ENCODE measurements at places on chromosomes 7 and 10. TPM values are rescaled to one million over a fixed set of nuclear protein-coding genes. Genes with fewer than 3 reads are reported as not detected.
A peak's percentile ranks its signal among the peaks of the same experiment; 100 is the strongest.

TMEM213 gene
- total RNA-seq, result not detected

NXPH1 gene
- total RNA-seq, result not detected

MMP21 gene
- not detected for total RNA-seq

CRHR2 gene
- total RNA-seq, result not detected

ZKSCAN1 gene
- 32.3 TPM for total RNA-seq

BAMBI gene
- 1.1 TPM for total RNA-seq

TMEM196 gene
- total RNA-seq, result not detected

ANK3 gene
- total RNA-seq, result 41.1 TPM

SLC12A9 gene
- 31.7 TPM for total RNA-seq

VSTM4 gene
- 0.19 TPM for total RNA-seq

DNA sequence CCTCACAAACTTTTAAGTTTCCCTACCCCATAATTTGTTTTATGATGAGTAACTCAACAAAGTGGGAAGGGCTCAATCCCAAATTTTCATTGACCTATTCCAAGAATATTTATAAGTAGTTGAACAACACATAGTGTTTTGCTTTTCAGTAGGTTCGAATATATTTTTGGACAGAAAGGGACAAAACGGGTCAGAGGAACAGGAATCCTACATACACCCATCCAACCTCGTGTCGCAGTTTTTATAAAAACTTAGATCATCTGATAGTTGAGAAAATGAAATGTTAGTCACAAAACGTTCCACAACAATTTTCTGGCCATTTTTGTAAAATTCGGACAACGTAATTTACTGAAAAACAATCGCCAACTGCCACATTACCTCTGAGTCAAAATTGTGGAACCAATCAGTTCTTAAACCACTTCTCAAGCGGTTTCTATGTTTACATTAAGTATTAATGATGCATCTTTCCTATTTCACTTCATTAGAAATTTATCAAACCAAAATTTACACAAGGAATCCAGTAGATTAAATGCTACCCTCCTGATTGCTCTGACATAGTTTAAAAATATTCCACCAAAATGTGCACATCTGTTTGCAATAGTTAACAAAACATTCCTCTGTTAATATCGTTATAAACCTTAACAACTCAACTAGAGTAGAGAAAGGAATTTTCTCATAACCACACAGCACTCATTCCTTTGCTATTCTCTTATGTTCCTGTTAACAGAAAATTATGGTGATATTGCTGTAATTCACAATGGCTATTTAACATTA lies 6.3 kb downstream of the WNT16 start:
- DNase-seq, result no peak

DNA sequence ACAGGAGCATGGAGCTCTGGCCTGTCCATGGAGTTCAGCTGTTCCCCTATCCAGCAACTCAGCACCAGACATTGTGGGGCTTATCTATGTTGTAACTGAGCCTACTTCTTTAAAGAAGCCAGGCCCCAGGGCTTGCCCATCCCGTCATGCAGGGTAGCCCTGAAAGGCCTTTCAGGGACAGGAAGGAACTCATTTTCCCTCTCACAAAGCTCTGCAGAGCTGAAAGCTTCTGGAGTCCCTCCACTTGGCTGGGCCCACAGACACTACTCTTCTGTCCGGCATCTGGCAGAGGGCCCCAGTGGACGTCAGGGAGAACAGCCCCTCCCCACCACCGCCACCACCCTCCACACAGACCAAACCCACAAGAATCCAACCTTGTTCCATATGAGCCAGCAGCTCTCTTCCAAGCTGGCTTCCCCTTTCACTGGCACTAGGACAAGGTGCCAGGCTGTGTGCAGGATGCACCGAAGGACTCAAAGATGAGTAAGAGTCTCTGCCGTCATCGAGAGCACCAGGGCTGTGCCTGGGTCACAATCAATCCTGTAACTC lies 33.1 kb downstream of the DENND2A start:
- DNase-seq, result no peak

- DNase-seq, result peak; percentile 38
These were observed 919 bp downstream of the MAFK start for GRCh38 chr7:1531263-1531978.

DNA sequence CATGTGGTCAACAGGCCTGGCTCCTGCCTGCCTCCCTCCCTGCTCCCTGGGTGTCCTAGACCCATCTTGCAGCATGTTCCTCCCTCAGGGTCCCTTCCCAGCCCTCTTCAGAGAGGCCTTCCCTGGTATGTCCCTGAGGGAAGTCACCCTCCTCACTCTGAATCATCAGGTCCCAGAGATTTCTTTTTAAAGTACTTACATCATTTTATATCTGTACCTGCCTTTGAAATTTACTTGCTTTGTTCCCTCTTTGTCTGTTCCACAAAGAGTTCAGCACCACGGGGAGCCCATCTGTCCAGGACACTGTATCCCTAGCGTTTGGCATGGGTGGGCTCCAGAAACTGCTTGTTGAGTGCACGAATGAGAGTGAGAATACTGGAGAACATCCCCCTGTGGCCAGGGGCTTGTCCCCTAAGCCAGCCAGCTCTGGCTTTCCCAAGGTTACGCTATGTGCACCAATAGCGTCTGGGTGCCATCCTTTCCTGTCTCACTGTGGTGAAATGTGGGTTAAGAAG lies 50.6 kb upstream of the IGFBP3 start:
- DNase-seq, result no peak

GRCh38 chr7:82609746-82610145 lies 166.2 kb upstream of the CACNA2D1 start:
- DNase-seq, result no peak

GRCh38 chr10:28316696-28317095 lies 13.8 kb upstream of the MPP7 start:
- no peak for DNase-seq

- DNase-seq, result peak; percentile 29
These were observed 49.0 kb upstream of the NRBF2 start for GRCh38 chr10:63083904-63084689.

DNA sequence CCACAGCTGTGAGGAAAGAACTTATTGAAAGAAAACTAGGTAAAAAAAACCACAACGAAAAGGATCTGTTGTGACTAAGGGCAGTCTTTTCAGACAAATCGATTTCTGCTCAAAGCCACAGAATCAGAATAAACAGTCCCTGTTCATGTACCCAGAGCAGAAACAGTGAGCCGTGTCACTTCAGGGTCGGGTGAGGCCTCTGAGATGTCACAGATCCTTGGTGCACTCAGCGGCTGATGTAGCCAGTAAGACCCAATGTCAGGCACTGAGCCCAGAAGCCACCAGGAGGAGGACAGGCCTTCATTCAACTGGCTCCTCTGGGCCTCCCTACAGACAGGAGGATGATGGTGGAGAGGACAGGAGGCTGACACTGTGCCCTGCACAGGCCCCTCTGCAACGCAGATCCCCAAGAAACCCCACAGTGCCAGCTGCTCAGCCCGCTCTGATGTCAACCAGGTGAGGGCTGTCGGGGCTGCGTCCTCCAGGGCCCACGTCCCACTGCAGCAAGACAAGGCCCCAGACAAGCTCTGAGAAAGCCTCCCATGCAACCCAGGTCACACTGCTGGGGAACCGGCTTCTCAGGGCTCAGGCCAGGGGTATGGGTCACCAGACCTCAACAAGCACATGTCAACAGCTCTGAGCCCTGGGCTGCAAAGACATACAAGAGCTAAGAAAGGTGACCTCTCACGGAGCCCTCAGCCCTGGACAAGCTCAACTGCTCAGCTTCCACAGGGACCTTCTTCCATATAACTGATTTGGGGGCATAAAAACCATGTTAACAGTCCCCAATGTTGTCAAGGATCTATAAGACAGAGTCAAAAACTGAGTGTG lies 190.6 kb downstream of the PARD3 start:
- DNase-seq, result no peak

- DNase-seq, result no peak
These were observed 41.9 kb downstream of the ENO4 start for GRCh38 chr10:116891208-116891607.

GRCh38 chr10:75211007-75211691 lies 553 bp downstream of the VDAC2 start:
- DNase-seq, result peak; percentile 24

DNA sequence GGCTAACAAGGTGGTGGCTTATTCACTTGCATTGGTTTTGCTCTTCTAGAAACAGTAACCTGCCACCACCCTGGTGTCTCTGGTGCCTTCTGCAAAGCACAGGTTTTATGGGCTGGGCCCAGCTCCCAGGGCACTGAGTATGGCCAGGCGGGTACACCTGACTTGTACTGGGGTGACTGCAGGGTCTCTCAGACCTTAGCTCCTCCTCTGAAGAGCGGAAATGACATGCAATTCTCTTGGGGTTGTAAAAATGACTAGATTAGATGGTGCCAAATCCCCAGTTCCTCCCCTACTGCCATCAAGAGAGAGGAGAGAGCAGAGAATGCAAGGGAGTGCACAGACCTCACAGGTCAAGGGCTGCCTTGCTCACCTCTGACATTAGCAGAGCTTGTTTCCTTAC lies 14.7 kb downstream of the ESYT2 start:
- DNase-seq, result peak; percentile 20

- no peak for DNase-seq
These were observed 91.8 kb upstream of the LANCL2 start for GRCh38 chr7:55273186-55273980.

- DNase-seq, result no peak
These were observed 257.7 kb upstream of the NFE2L3 start for GRCh38 chr7:25894002-25894901.

- DNase-seq, result no peak
These were observed 9.5 kb downstream of the C10orf53 start for GRCh38 chr10:49688920-49689319.

DNA sequence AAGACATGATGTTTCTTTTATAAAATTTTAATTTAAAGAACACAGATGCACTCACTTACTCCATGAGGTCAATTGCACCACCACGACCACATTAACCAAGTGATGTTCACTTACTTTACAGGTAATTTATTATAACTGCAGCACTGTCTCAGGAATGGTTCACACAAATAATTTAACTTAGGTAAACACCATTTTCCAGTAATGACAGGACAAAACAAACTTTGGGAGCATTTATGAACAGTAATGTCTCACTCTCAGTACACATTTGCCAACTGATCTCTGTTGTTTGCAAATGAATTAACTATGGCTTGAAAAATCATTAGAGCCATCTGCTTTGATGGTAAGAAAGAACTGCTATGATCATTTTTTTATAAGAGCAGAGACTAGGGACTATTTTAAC lies 150.4 kb downstream of the ETV1 start:
- no peak for DNase-seq

DNA sequence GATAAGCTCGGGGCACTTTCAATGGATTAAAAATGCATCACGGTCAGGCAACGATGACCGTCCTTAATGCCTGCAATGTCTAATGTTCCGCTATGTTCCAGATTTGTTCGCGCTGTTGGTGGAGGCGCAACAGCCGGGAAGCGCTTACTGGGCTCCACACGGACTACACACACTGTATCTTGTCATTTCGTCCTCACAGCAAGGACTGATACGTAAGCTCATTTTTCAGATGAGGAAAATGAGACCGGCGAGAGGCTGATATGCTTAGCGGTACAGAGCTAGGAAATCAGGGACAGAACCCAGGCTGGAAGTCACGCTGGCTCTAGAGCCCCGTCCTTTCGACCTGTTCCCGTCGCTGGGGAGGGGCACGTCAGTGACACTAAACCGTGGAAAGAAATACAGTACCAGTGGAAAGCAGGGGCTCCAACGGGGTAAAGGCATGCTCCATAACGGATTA lies 670 bp downstream of the TPK1 start:
- DNase-seq, result peak; percentile 27

DNA sequence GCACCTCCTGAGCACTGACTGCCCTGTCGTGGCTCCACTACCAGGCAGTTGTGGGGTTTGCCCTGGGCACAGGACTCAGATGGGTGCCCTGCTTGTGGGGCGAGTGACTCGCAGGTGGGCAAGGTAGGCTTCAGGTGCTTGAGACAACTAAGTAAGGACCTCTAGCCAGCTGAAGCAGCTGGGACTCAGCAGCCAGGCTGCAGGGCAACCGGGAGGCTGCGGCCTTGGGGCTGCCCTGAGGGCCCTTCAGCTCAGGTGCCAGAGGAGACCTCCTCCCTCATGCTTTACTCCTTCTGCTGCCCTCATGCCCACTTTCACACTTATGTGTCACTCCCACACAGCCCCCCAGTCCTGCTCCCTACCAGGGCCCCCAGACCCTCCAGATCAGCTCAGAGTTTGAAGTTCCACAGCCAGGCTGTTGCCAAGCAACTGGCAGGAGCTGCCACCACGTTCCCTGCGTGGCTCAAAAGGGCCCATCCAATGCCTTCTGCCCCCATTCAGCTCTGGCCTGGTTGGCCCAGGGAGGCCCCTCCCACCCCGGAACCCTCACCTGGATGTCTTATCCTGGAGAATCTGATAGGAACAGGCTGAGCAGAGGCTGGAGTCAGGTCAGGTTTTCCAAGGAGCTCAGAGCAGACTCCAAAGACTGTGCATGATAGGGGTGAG lies 10.0 kb downstream of the TLX1 start:
- DNase-seq, result no peak

DNA sequence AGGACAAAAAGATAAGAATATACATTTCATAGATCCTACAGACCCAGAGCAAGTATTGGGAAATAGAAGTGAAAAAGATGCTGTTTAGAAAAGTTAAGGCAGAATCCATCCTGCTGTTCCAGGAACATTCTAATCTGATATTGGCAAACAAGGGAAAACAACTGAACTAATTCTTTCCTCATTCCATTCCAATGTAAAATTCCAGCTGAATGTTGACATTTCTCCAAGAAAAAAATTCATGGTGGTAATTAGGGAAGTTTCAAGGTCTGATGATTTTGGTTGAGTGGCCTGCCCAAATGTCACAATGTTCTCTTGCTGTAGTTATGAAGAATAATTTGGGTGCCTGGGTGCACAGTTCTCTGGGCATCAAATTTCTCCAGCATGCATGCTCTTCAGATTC lies 15.2 kb downstream of the PIP start:
- no peak for DNase-seq

- DNase-seq, result no peak
These were observed 6.5 kb downstream of the SGCE start for GRCh38 chr7:94649450-94649849.

DNA sequence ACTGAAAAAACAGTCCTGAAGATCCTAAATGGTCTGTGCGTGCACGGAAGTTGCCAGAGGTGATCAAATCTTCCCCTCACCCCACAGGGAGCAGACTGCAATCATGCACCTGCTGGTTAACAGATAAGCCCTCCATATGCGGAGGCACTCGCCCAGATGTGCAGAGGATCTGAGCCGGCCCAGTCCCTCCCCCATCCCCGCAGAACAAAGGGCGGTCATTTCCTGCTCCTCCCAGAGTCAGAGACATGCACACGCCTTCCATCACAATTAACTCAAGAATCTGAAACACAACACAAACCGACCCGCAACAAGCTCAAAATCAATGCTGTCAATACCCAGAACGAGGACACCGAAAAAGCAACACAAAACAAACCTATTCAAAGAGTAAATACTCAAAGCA lies 24.2 kb downstream of the CRTAC1 start:
- no peak for DNase-seq

DNA sequence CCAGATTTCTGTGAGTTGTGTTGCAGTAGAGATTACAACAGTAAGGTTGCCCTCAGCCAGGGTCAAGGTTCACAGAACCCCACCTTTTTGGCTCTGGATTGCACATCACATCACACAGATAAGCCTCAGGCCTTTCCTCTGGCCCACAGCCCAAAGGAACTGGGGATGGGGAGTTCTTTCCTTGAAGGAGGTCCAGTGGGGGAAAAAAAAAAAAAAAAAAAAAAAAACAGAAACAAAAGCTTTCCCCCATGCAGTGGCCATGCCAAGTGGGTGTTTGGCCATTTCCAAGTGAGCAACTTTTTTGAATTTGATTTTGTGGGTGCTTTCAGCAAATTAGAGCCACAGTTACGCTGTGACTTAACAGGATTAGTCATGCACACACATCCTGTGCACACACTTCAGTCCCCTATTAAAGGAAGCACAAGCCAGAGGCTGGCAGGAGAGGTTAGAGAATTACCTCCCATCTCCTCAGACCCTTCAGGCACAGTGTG lies 79.3 kb upstream of the NANOS1 start:
- DNase-seq, result no peak

Measured in activated T-cell treated with anti-CD3 and anti-CD28 coated beads, Interleukin-2, amount 50 U/mL, for 4 hours (primary cell).